ENCODE measurements at places on chromosomes 4 and X.

DNA sequence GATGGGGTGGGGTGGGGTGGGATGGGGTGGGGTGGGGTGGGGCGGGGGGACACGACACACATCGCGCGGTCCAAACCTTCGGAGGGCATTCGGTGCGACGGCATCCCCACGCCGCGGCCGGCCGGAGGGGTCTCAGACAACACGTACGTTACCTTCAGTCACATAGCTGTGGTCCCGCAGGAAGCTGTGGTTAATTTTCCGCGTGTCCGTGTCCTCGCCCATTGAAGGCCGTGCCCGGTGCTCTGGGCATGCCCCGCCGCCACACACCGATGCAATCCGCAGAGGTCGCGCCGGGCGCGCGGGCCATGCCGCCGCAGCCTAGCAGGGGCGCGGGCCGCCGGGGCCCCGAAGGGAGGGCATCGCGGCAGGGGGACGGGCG is 417 bp downstream of the PPP2R2C start:
- no peak for DNase-seq

DNA sequence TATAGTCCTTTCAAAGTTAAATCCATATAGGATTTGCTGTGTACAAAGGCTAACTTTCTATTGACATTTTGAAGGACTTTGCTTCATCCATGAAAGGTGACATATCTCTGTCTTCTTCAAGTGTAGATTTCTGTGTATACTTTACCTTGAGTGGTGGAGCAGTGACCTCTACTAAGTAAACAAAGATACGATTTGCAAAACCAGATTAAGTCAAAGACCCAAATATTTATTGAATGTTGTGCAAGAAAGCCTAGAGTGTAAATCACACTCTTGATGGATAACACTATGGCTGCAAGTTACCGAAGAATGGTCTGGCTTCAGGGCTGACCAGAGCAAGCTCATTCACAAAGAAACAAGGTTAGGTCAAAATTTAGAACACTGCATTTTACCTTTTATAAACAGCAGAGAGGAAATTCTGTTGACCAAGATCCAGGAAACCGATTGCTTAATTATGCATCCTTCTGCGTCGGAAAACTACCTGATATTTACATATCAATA is 5.4 kb upstream of the FGG start:
- no peak for DNase-seq

- no peak for DNase-seq
Observed at GRCh38 chr4:8283631-8284121, 14.1 kb downstream of the HTRA3 start.

DNA sequence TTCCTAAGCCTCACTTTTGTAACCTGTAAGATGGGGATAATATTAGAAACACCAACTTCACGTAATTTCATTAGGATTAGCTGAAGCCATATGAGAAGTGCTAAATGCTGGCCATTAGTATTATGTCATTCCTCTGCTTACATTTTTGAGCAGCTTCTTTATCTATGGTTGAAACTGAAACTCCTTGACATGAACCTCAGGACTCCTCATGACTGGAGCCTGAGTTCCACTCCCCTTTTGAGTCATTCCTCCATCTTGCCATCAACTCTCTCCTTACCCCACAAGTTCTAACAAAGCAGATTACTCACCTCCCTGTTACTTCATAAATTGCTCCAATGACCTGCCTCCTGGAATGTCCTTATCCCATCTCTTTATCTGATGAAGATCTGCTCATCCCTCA is 123.2 kb upstream of the KCNIP4 start:
- no peak for DNase-seq

GRCh38 chrX:110284159-110284558 is 33.7 kb downstream of the AMMECR1 start:
- no peak for DNase-seq

GRCh38 chrX:65601126-65601525 is 66.3 kb upstream of the MSN start:
- no peak for DNase-seq

DNA sequence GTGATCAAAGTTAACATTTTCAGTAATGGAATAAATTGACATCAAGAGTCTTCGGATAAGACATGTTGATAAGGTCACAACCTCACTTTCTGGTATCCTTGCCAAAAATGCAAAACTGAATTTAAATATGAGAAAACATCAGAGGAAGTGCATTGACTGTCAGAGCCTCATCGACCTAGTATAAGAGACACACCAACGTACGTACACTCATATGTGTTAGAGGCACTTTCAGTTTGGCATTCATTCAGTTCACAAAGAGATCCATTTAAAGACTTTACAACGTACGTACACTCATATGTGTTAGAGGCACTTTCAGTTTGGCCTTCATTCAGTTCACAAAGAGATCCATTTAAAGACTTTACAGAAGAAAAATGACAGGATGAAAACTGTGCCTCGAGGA is 280.3 kb downstream of the INPP4B start:
- DNase-seq: no peak

DNA sequence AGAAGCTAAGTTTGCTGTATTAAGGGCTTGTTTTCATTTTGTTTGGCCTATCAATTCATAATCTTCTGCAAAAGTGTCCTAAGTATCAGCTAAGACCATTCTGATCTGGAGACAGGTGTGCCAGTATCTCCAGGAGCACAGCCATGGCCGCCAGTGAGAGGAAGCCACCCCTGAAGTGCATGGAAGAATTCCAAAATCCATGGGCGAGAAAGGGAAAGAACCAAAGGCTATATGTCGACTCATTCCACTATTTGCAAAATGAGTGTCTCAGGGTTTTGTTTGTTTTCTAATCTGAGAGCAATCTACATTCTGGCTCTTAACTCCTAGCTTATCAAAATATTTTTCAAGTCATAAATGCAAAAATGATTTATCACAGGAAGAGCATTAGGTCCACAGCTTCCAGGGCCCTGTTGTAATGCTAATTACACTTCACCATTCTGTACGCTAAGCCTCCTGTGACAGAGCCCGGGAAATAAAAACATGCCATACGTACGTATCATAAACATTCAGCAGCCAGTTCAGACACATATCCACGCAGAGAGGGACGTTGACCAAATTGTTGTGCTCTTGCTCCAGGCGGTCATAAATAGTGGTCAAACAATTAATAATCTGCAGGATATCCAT is 137.3 kb upstream of the FTHL17 start:
- DNase-seq: no peak

DNA sequence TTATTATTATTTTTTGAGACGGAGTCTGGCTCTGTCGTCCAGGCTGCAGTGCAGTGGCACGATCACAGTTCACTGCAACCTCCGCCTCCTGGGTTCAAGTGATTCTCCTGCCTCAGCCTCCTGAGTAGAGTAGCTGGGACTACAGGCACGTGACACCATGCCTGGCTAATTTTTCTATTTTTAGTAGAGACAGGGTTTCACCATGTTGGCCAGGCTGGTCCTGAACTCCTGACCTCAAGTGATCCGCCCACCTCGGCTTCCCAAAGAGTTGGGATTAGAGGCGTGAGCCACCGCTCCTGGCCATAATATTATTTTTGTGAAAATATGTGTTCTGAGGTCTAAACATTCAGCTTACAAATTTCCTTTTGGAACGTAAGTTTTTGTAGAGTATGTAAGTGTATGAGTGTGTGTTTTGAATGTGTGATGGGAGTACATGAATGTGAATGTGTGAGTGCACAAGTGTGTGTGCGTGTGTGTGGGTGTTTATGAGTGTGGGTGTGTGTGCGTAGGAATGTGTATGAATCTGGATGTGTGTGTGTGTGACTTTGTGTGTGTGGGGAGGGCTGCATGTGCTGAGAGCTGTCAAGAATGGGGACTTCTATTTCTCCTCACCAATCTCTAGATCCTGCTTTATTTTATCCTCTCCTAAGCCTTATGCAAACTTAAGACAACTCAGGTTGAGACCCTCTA is 5.7 kb upstream of the MGST2 start:
- no peak for DNase-seq

- DNase-seq: no peak
Observed at GRCh38 chrX:4764888-4765287, 1051.4 kb upstream of the PRKX start.

DNA sequence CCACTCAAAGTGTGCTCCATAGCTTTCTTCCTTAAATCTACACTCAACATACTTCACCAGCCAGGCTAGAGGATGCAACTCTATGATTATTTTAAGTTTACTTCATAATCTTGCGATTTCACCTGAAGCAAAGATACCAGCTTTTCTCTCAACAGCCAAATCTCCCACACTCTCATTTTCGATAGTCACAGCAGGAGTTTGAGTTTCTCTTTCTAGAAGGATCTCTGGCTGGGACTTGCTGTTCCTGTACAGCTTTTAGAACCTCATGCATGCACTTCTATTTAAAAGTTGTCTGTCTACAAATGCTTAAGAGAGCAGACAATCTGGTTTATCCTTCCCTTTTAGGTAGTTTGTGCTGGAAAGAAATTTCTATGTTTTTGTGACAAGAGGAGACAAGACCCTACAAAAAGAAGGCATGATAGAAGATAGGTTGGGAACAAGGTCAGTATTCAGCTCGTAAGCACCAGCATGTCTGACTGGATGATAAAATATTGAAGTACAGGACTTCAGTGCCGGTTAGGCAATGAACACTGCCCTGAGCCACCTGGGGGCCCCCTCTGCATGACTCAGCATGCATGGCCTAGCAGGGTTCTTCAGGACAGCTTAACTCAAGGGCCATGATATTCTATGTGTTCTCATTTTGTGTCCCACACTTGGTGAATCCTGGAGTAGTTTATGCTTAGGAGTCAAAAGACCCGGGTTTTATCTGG is 65.6 kb downstream of the ATXN3L start:
- DNase-seq: peak; percentile 51

GRCh38 chr4:42865572-42866189 is 26.8 kb upstream of the GRXCR1 start:
- DNase-seq: peak; percentile 80

- no peak for DNase-seq
Observed at GRCh38 chr4:5044341-5044740, 6.9 kb upstream of the STK32B start.

DNA sequence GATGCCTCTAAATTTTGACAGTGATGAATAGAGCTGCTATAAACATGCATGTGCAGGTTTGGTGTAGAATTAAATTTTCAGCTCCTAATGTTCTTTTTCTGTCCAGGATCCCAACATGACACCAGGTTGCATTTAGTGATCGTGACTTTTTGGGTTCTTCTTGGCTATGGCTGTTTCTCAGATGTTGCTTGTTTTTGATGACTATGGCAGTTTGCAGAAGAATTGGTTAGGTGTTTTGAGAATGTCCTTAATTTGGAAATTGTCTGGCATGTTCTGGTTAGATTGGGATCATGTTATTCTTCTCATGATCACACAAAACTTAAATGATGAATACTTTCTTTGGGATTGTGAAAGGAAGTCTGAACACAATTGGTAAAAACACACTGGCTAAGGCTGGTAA is 3.7 kb upstream of the FGFBP1 start:
- no peak for DNase-seq

- DNase-seq: no peak
Observed at GRCh38 chr4:86006057-86006456, 353.8 kb downstream of the MAPK10 start.

DNA sequence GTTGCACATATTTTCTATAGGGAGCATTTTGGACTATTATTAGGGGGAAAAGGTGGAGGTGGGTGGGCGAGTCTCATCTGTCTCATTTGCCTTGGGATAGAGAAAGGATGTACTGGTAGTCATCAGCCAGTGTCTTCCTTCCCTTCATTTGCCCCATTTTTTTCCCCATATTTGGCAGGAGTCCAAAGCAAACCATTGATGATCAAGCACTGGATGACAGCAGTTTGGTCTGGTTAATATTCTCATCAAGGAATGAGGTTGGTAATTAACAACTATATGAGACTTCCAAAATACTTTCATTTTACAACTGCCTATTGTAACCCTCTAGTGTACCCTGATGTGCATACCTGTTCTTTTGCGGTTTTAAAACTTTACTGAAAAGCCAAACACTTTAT is 22.6 kb upstream of the IGFBP7 start:
- DNase-seq: no peak

DNA sequence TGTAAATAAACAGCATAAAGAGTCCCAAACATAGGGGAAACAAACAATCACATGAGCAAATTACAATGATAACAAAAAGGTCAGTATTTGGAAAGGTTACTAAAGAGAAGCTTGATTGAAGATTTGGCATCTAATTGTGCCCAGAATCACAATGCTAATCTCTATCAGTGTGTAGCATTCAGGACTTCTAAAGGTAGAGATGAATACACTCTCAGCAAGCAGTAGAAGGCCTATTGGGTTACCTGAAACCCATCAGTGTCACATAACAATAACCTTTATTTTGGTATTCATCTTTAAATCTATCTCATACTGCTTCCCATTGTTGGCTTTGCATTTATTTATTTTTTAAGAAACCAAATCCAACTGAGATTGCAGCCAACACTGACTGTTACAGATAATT is 319.5 kb downstream of the ACTRT1 start:
- no peak for DNase-seq

DNA sequence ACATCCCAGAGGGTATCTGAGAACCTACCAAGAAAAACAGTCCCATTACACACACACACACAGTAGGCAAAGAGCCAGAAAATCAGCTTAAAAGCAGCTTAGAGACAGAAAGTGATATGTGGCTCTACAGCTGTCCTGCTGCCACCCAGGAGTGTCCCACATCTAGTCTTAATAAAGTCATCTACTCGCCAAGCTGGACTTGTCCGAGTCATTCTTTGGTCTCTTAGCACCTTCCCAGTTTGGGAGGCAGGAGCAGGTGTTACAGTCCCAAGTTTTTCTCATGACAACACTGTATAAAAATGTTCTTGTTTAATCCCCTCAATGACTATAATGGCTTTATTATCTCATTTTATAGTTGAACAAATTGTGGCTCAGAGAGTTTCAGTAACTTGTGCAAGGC is 252.5 kb upstream of the CASK start:
- no peak for DNase-seq

DNA sequence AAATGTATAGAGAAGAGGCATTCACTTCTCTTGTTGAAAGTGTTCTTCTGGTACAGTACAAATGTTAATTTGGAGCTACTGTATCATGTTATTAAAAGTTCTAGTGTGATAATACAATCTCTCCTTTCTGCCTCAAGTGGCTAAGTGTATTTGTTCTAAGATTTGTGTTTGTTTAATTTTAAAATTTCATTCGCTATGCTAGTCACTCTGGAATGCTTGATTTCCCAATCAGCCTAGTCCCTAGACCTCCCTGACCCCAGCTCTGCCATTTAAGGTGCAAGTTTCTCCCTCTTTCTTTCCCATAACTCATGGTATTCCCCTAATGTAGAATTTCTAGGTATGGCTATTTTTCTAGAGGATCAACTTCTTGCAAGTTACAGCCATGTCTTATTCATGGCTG is 817.4 kb downstream of the STIM2 start:
- DNase-seq: no peak

GRCh38 chrX:115452251-115452650 is 108.7 kb upstream of the PLS3 start:
- no peak for DNase-seq

GRCh38 chrX:53421125-53421524 is 1.3 kb downstream of the SMC1A start:
- no peak for DNase-seq

- peak; percentile 1 for DNase-seq
Observed at GRCh38 chrX:7926501-7926900, 712 bp downstream of the PNPLA4 start.

DNA sequence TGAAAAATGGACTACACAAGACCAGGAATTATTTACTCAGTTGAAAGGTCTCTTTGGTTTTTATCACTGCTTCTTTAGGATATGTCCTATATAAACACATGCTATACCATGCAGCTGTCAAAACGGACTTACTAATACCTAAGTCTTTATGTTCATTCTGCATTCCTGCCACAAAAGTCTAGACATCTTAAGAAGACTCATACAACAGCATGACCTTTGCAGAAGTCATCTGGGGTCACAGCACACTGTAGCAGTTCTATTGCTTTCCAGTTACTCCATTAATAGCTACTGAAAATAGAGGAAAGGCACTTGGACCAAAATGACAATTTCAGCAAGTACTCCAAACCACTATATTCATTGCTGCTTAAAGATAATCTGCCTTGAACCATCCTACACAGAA is 53.2 kb downstream of the DDX60 start:
- DNase-seq: no peak

All from hematopoietic multipotent progenitor cell treated with erythropoietin and hydrocortisone succinate and interleukin-3 and kit ligand, for 6 days (in vitro differentiated cells).